ENCODE measurements at places on chromosomes 6 and 20.

DNA sequence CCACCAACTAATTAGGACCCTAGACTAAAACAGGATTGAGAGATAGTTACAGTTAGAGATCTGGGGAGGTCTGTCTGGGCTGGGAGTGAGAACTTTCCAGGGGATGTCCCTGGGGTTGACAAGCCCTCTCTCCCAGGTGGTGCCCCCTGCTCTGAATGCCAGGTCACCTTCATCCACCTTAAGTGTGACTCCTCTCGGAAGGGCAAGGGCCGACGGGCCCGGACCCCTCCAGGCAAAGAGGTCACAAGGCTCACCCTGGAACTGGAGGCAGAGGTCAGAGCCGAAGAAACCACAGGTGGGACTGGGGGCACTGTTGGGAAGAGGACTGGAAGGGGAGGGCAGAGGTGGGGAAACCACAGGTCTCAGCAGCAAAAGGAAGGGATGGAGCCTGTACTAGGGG, 17.0 kb upstream of the ZNF76 start:
- DNase-seq, result no peak

- DNase-seq, result peak; percentile 10
Measured at GRCh38 chr6:28212510-28213212, 12.4 kb upstream of the ZSCAN9 start.

GRCh38 chr6:150491131-150491810, 108.4 kb upstream of the PLEKHG1 start:
- DNase-seq, result peak; percentile 35

GRCh38 chr6:47595785-47596184, 102.6 kb upstream of the ADGRF4 start:
- no peak for DNase-seq

- DNase-seq, result no peak
Measured at GRCh38 chr6:71490876-71491275, 202.3 kb downstream of the OGFRL1 start.

GRCh38 chr20:41631826-41632225, 13.6 kb upstream of the CHD6 start:
- DNase-seq, result no peak

- no peak for DNase-seq
Measured at GRCh38 chr20:1309439-1309847, 19.5 kb downstream of the SDCBP2 start.

DNA sequence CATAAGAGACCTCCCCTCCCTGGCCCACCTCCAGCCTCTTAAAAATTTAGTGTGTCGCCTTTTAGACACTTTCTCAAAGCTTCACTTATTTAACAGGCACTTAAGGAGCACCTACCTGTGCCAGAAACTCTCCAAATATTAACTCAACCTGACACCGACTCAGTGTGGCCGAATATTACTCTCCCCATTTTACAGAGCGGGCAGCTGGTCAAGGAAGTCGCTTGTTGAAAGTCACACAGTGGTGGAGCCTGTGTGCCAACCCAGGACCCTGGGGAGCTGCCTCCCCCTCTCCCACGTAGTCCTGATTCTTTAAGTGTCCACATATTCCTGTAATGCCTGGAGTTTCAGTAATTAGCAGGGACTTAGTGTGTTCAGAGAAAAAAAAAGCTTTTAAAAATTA, 1.0 kb upstream of the PMEPA1 start:
- DNase-seq, result no peak

DNA sequence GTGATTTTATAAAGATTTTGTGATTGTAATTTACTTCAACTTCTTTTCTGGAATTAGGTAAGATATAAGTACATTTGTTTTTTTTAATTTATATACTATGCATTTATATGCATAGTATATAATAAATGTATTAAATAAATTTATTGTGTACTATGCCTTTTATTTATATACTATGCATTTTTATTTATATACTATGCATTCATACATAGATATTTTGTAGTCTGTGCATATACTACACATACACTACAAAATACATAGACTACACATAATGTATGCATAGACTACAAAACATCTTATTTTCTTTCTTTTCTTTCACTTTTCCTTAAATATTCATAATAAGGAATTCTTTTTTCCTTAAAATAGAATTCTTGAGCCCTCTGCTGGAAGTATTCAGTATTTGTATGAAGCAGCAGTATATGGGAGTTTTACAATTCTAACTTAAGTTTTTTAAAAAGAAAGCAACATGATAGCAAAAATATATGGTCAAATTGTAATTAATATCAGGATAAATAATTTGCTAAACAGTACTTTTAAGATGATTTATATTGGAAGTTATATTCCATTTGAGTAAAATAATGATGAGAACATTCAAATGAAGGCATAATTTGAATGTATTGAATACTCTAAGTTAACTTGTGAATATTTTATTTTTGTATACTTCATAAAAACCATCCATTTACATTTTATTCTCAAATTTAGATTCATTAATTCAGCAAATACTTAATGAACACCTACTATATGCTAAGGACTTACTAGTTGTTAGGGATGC, 129.3 kb downstream of the KLHL32 start:
- no peak for DNase-seq

DNA sequence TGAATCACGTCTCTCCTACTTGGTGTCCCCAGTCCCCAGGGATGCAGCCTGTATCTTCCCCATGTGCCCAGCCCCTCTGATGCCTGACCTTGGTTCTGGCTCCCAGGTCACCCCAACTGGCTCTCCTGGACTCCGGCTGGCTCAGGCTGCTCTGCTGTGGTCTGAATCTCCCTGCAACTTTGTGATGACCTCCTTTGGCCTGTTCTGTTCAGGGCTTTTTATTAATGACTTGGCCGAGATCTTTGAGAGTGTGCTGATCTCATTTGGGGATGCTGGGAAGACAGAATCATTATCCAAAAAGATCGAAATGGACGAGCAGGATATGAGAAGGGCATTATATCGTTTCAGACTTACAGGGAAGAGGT, 67.4 kb downstream of the IGF2R start:
- DNase-seq, result no peak

- DNase-seq, result no peak
Measured at GRCh38 chr20:60477958-60478357, 519.7 kb downstream of the CDH26 start.

GRCh38 chr20:10523443-10523842, 88.3 kb downstream of the SLX4IP start:
- DNase-seq, result no peak

DNA sequence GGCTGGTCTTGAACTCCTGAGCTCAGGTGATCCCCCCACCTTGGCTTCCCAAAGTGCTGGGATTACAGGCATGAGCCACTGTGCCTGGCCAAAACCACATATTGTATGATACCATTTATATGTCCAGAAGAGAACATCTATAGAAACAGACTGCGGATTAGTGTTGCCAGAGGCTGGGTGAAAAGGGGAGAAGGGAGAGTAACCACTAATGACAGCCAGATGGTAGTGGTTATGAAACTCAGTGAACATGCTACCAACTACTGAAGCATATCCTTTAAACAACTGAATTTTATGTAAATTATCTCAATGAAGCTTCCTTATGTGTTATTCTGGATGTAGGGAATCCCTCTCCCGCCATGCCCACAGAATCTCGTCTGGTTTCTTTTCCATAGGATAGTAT, 15.7 kb downstream of the SLC23A2 start:
- no peak for DNase-seq

DNA sequence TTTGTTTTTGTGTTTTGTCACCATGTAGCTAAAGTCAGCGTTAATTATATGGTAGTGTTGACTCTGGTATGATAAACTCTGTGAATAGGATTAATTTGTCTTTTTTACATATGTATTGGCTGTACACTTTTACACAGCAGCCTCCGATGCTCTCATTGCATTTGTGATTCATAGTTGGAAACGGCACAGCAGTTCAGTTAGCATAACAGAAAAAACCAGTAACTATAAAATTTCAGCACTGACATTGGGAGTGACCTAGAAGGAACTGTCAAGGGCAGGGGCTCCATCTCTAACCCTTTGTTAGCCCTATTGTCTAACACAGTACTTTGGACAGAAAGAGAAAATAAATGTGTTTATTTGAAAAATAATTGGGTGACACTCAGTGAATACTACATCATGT, 5.6 kb upstream of the BEND6 start:
- no peak for DNase-seq

GRCh38 chr6:146389740-146390139, 153.9 kb upstream of the RAB32 start:
- no peak for DNase-seq

DNA sequence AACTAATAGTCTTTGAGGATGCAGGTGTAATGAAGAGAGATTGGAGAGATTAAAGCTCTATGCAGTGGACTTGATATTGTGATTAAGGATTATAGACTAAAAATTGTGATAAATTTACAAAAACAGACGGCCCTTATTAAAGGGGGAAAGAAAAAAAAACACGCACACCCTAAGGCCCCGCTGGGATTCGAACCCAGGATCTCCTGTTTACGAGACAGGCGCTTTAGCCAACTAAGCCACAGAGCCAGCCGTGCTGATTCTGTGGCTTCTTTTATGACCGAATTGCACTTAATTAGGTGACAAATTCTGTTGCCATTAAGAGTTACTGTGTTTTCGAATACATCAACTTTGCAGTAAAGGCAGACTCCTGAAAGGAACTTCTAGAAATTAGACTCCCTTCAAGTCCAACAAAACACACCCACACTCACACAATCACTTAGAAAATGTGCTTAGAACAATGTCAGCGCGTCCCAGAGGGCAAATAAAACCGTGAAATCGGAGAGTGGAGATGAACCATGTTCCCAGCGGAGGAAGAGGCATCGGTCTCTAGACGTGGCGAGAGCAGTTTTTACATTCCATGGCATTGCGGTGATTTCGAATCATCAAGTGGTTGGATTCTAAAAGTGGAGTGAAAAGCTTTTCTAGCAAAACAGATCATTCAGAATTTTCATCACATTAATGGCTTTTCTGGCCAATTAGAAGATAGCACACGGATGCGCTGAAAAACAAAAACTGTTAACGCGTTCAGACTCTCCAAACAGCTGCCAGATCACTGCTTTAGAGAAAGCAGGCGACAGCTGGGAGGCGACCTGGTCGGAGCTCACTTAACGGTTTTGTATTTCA, 122.6 kb downstream of the GPX5 start:
- peak; percentile 5 for DNase-seq

- DNase-seq, result no peak
Measured at GRCh38 chr6:165821754-165822153, 158.7 kb upstream of the PDE10A start.

DNA sequence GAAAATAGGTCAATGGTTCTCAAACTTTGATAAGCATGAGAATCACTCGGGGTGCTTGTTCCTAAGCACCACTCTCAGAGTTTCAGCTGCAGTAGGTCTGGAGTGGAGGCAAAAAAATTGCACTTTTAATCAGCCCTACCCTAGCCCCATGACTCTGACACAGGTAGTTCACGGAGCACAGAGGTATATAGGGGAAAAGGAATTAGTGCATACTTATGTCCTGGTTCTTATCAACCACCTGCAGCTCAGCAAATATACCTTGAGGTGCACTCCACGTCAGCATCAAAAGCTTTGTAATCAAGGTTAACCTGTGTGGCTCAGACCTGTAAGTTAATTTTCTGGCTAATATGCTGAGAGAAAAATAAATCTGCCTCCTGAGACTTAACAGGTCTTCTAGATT, 138.8 kb upstream of the HMGN3 start:
- DNase-seq, result no peak

- no peak for DNase-seq
Measured at GRCh38 chr6:168457653-168457934, 16.6 kb downstream of the SMOC2 start.

GRCh38 chr6:91273729-91274128, 686.9 kb upstream of the MAP3K7 start:
- no peak for DNase-seq

- DNase-seq, result no peak
Measured at GRCh38 chr20:54140927-54141566, 32.7 kb downstream of the CYP24A1 start.

GRCh38 chr6:95530176-95530819, 47.0 kb upstream of the MANEA start:
- DNase-seq, result no peak

GRCh38 chr6:89828988-89829471, 650 bp upstream of the CASP8AP2 start:
- DNase-seq, result no peak

DNA sequence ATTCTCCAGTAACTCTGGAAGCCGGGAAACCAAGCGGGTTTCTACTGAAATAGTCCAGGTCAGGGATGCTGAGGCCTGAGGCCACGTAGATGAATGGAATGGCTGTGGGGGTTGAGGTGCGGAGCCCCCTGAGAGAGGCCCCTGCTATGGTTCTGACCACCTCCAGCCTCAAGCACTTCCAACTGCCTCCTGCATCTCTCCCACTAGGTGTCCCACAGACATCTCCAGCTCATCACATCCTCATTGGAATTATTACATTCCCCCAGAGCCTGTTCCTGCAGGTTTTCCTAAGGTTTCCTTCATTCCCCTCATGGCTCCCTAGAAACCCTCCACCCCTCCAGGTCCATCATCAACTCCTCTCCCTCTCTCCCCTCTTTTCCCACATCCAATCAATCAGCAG, 48.7 kb downstream of the UNC5CL start:
- no peak for DNase-seq

DNA sequence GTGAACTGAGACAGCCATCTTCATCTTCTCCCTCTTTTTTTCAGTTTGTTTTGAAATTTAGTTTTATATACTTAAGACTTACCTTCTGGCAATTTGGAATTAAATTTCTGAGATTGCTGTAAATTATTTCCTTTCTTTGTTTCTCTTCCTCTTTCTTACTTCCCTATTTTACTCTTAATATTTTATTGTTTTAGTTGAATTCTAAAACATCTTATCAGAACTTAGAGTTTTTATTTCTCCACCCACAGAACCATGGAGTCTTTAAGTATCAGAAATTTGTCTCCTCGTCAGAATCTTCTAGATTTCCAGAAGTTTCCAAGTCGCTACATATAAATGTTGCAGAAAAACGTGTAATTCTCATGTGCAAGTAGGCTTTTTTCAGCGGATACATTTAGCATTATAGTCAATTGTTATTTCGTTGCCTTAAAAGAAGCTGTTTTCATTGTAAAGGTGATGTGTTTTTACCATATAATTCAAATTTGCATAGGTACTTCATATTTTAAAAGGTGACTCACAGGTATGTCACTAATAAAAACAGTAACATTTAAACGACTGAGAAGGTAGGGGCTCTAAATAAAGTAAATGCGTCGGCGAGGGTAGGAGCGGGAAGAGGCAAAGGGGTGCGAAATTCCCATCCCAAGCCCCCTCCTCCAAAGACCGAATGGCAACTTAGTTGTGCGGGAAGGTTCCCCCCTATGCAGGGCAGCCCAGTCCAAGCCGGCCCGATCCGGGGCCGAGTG, 866 bp upstream of the MYO6 start:
- no peak for DNase-seq

GRCh38 chr6:74439123-74439811, 743.3 kb downstream of the CD109 start:
- no peak for DNase-seq

GRCh38 chr6:142238881-142239280, 62.9 kb upstream of the ADGRG6 start:
- DNase-seq, result no peak

DNA sequence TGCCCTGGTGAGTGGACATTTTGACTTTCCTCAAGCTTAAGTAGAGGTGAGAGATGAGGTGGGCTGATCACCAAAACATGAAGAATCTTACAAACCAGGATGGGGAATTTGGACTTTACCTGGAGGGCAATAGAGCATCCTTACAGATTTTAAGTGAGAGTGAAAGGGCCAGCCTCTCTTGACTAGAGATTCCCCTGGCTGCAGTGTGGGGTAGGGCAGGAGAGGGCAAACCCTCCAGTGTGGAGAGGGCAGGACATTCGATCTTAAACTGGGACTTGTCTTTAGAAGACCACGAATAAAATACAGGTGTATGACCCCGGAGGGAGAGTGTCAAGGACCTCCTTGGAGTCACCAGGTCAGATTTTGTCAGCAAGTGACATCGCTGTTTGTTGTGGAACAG, 105.1 kb downstream of the SNAP25 start:
- no peak for DNase-seq

GRCh38 chr6:12977206-12977605, 260.6 kb downstream of the PHACTR1 start:
- DNase-seq, result no peak
